ENCODE measurements at places on chromosomes 5 and 9.

DNA sequence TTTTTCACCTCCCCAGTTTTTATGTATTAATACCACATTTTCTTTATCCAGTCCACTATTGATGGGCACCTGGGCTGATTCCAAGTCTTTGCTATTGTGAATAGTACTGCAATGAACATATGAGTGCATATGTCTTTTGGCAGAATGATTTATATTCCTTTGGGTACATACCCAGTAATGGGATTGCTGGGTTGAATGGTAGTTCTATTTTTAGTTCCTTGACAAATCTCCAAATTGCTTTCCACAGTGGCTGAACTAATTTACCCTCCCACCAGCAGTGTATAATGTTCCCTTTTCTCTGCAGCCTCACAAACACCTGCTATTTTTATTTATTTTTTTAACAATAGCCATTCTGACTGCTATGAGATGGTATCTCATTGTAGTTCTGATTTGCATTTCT, 340.2 kb downstream of the ADAMTS6 start:
- DNase-seq, result no peak

- DNase-seq, result no peak
Measured at GRCh38 chr5:2094616-2094995, 211.9 kb upstream of the IRX4 start.

DNA sequence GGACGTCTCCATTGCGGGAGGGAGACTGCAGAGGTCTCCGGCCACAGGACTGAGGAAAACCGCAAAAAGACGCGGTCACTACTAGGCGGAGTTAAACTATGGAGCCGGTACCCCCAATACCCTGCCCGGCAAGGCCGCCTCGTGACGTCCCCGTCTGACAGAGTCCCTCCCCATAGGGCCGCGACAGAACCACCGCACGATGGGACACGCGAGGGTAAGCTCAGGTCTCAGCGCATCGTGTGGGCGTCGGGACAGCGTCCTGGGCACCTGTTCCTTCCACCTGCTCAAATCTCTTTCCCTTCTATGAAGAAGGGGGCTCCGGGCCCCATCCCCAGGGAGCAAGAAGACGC, 35.2 kb upstream of the GLDC start:
- DNase-seq, result peak; percentile 69

DNA sequence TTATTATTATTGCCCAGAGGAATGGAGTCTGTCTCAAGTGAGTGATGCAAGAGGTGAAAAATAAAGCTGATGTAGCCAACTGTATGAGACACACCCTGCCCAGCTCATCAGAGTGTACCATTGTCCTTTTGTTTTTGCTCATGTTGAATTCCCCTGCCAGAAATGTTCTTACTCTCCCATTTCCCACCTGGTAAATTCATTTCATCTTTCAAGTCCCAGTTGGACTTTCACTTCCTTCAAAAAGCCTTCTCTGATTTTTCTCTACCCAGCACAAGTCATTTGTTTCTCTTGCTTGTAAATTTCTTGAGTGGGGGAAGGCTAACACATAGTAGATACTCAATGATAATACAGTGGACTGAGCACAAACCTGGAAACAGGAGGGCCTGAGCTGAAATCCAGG, 394.5 kb upstream of the ZNF462 start:
- no peak for DNase-seq

DNA sequence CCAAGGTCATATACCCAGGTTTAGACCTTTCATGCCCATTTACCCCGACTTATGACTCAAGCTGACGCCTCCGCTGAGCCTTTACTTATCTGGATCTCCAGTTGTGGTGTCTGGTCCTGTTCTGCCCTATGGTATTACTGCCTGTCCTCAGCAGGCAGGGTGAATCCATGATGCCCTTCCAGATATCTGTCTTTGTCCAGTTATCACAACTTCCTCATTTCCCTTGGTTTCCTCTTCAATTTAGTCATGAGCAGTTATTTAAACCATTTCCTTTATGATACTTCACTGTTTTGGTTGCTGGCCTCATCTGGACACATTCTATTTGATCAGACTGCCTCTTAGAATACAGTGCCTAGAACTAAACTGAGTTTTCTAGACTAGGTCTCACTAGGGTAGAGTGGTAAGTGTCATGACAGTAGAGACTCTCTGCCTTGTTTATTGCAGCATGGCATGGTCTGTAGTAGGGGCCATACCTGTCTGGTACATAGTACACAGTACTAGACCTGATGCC, 93.3 kb downstream of the MELK start:
- no peak for DNase-seq

DNA sequence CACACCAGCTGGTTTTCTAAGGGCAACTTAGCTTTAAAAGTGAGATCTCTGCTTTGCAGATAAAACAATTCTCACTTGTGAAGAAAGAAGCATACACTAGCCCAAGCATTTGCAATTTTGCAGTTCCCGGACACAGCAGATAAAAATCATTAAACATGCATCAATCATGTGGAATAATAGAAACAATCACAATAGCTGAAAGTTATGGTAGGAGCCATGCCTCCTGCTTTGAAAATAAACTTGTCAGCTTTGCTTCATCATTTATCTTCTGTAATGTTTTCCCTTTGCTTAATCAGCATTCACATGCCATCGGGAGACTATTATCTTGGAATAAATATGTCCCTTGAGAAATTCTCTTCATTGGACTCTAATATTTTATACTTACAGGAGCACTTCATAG, 60.3 kb upstream of the DAB2 start:
- DNase-seq, result no peak

DNA sequence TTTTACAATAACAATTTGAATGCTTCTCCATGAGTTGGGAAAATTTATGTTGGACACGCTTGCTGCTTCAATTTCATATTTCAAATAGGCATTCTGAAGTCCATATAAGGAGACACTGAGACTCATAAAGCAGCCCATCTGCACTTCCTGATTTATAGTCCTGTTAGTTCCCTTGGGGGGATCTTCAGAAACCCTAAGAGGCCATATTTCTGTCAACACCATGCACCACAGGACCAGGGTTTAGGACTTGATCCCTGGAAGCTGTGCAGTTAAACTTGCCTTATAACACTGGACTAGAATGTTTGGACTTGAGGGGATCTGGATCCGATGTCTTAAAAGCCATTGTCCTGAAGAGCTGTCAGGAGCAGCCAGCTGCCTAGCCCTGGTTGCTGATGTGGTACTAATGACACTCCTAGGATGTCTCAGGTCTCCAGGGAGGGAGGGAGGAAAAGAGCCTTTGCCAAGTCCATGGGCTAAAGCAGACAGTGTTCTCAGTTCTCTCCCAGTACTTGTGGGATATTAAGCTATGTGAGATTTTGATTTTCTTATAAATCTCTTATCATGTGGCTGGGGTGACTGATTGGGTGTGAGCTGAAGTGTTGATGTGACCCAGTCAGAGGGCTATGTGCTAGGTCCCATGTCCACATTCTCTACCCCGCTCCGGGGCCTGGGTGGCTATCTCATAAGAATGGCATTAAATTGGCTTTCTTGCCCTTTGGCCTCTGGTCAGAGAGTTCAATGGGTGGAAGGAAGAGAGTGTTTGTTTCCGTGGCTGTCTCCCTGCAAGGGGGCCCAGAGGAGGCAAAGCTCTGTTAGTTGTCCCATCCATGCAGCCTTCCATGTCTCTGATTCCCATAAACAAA, 399.8 kb downstream of the OSTF1 start:
- DNase-seq, result no peak

DNA sequence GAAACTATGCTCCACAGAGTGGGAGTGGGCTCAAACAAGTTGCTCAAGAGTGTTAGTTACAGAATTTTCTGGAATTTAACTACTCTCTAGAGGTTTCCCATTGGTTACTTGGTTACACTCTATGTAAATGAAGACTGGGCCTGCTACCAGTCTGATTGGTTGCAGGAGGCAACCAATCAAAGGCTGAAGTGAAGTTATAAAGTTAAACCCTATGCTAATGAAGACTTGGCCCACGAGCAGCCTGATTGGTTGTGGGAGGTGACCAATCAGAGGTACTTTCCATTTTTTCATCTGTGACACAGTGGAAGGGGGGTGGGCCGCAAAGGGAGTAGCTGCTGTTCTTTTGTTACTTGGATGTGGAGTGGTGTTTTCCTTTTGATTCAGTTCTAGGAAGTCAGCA, 69.4 kb downstream of the CACNA1B start:
- no peak for DNase-seq

DNA sequence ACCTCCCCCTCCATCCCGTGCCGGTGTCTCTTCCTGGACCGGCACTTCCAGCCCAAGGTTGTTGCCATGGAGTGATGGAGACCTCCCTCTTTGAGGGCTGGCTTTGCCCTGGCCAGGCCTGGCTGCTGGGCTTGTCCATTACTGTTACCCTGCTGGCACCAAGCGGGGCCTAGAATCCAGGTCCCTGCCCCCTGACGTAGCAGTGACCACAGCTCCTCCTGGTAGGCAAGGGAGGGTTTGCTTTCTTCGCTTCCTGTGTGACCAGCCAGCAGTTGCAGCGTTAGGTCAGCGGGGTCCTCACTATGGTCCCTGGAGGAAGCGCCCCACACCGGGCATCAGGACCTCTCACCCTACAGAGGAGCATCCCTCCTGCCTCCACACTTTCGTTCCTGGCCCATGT, 146.7 kb upstream of the COL5A1 start:
- DNase-seq, result no peak

GRCh38 chr9:124645274-124645673, 125.8 kb downstream of the NR6A1 start:
- DNase-seq, result no peak

- DNase-seq, result no peak
Measured at GRCh38 chr5:146548781-146549449, 32.9 kb upstream of the GPR151 start.

GRCh38 chr9:89453452-89453851, 44.5 kb downstream of the SEMA4D start:
- no peak for DNase-seq

DNA sequence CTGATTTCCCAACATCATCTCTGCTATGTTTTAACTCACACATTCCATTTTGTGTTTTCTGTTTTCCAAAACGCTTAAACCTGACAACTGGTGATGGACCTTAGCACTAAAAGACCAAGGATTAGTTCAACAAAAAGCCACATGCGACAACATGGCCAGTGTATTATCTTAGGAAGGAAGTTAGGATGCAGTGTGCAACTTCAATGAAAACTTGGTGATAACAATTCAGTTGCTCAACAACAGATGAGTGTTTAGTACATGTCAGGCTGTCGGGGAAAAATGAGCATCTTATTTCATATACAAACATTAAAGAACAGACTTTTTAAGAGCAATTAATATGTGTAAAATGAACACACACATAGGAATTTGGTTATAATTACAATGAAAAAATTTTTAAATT, 780.0 kb downstream of the SEMA5A start:
- DNase-seq, result no peak

DNA sequence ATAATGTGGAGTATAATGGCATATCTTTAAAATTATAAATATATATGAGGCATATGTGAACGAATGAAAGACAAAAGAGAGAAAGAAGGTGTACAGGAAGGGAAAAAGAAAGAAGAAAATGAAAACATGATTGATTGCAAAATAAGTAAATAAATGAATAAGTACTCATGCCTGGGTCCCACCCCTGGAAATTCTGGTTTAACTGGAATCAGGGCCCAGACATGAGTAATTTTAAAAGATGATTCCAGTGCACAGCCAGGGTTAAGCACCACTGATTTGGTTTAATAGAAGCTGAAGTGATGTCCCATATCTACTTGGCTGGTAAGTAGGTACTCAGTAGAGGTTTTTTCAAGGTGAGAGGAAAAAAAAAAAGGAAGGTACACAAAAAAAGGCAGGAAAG, 34.0 kb upstream of the HOMER1 start:
- DNase-seq, result no peak

DNA sequence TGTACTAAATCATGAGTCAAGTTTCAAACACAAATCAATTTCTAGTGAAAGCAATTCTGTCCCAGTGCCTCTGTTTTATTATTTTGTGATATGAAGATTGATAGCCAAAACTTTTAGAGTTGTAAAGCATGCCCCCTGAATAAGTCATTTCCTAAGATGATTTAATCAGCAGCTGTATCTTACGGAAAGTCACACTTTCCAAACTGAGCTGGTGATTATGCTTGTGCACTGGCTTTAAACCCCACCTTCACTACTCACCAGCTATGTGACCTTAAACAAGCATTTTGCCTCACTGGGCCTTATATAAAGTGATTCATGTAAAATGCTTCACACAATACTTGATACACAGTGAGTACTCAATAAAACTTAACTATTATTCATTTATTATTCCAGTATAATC, 78.1 kb downstream of the EDIL3 start:
- no peak for DNase-seq

- no peak for DNase-seq
Measured at GRCh38 chr5:139863361-139863760, 67.8 kb downstream of the PSD2 start.

- DNase-seq, result no peak
Measured at GRCh38 chr9:20087481-20087880, 298.6 kb upstream of the SLC24A2 start.

DNA sequence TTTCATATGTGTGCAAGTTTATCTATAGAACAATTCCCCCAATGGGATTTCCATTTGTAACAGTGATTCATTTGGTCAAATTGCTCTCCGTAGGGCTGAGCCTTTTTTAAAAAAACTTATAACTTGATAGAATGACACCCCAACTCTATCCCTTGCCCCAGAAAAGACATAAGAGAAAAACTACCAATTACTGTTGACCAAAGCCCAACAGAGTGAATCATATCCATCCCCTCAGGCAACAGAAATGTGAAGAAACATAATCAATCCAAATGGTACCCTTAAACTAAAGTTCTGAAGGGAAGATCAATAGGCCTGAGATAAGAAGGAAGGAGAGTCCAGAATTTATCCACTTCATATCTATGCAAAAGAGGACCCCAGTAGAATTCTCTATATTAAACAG, 17.8 kb downstream of the TICAM2 start:
- DNase-seq, result no peak

GRCh38 chr5:132001647-132002561, 9.6 kb downstream of the ACSL6 start:
- DNase-seq, result no peak

- no peak for DNase-seq
Measured at GRCh38 chr5:3122985-3123762, 371.7 kb upstream of the IRX2 start.

DNA sequence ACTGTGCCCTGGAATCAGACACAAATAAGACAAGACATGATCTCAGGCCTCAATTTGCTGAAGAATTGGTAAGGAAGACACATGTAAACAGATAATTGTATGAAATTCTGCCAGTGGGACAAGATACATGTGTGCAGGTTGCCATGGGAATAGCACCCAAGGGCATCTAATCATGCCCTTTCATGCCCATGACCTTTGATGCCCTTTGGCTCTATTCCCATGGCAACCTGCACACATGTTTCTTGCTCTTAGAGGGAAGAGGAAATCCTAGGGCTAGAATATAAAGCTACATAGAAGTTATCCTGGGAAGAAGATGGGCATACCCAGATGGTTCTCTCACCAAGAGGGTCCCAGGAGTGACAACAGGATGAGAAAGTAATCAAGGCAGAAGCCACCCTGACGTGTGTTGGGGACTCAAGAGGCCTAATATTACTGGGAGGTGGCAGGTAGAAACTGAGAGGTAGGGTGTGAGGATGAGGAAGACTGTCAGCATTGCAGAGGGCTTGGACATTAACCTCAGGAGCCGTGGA, 34.4 kb downstream of the P4HA2 start:
- DNase-seq, result no peak
